Body of pancreas (tissue), 4 donors: ENCODE measurements at places on chromosomes 1 and 21. TPM values are rescaled to one million over a fixed set of nuclear protein-coding genes. Genes with fewer than 3 reads are reported as not detected.

DNA sequence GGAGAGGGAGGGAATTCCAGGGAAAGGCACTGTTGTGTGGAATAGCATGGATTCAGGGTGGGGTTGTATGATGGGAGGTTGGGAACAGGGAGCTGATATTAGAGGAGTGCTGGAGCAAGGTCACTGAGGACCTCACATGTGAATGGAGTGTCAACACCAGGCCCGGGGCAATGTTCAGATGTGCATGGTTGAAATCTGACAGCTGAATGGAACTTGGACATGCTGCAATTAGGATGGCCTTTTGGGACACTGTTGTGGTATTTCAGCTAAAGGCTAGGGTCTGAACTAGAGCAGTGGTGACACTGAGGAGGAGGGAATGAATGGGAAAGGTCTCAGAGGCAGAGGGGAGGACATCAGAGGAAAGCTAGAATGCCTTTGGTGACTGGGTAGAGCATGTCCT is 25.0 kb downstream of the ZSCAN20 start:
- no peak for DNase-seq

DNA sequence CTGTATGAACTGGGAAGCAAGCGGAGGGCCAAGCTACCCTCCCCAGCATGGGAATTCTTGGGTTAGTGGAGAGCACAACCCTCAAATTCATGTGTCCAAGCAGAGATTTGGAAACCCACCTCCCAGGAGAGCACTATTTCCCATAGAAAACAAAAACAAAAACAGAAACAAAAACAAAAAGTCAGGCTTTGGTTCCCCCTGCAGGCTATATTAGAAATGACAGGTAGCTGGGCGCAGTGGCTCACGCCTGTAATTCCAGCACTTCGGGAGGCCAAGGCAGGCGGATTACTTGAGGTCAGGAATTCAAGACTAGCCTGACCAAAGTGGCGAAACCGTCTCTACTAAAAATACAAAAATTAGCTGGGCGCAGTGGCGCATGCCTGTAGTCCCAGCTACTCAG is 10.8 kb downstream of the MINDY1 start:
- DNase-seq = peak; percentile 51

DNA sequence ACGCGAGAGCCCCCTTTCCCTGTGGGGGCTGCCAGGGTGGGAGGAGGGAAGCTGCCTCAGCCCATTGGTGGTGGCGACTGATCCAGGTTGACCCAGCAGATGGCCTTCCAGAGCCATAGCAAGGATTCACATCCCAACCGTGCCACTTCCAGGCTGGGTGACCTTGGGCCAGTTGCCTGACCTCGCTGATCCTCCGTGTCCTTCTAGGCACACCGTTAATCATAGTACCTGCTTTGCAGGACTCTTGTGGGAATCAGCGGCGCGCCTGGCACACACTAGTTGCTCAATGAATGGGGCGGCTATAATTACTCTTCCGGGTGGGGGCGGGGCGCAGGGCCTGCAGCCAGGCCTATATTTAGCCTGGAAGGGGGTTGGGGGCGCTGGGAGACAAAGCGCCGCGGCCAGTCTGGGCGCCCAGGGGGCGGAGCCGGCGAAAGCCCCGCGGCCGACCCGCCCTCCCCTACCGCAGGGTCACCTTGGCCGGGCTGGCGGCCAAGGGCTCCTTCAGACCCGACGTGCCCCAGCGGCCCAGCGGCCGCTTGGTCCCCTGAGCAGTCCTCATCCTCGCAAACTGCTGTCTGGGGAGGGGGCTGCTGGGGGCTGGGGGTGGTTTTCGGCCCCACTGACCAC is 5.1 kb downstream of the HSPB7 start:
- peak; percentile 86 for DNase-seq

DNA sequence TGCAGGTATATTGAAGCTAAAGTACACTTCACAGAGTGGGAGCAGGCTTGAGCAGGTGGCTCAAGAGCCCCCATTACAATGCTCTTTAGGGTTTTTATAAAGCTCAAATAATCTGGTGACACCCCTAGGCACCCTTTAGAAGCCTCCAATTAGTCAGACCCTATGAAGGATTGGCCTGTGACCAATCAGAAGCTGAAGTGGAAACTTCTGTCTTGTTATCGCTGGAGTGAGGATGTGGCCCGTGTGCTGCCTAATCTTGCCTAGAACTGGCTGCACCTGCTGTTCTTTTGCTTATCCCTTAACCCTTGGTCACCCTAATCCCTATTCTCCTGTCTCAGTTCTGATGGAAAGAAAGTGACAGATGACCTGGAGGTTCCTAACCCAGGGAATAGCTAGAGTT is 70.8 kb upstream of the ABCG1 start:
- DNase-seq = no peak

GRCh38 chr1:30197639-30198450 is 525.5 kb downstream of the MATN1 start:
- no peak for DNase-seq

- DNase-seq = no peak
Observed at GRCh38 chr21:40173816-40174215, 306.6 kb downstream of the PCP4 start.

DNA sequence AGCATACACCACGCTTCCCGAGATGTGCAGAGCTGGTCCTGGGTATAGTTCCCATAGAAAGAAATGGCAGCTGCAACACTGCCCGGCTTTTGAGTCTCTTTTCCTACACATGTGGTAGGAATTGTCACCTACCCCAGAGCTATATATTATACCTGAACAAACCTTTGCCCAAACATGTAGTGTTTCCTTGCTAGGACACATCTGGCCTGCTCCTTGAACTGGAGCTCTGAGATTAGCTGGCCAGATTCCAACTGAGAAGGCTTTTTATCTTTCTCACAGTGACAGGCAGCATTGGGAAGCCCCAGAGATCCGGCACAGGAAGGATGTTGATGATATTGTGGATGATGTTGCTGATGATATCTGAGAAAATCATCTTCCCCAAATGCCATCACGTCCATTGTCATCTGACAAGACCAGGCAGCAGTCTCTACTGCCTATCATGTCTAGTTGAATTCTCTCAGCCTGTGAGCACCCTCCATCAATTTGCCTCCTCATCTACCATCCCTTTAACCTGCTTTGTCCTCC is 115.0 kb upstream of the SMYD2 start:
- no peak for DNase-seq

DNA sequence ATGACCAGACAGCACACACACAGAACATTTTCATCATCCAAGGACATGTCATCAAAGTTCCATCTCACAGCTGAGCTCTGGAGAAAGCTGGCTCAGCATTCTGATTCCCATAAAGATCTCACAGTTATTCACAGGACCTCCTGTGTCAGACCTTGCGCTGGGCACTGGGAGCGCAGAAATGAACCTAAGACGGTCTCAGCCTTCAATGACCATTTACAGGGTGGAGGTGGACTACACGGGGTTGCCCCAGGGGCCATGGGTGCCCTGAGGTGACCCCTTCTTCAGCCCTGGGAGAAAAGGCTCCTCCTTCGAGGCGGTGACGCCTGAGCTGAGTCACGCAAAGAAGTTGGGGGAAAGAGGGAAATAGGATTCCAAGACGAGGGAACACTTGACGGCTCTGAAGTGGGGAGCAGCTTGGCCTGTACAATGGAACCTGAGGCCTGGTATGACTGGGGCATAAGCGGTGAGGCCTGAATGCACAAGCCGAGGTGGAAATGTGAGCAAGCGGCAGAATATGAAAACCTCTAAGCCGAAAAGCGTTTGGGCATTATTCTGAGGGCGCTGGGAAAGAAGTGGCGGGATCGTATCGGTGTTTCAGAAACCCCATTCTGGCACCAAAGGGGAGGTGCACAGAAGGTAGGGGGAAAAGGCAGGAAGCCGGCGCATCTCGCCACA is 797 bp downstream of the CC2D1B start:
- DNase-seq = peak; percentile 56

GRCh38 chr21:45408271-45408791 is 3.4 kb downstream of the COL18A1 start:
- no peak for DNase-seq

DNA sequence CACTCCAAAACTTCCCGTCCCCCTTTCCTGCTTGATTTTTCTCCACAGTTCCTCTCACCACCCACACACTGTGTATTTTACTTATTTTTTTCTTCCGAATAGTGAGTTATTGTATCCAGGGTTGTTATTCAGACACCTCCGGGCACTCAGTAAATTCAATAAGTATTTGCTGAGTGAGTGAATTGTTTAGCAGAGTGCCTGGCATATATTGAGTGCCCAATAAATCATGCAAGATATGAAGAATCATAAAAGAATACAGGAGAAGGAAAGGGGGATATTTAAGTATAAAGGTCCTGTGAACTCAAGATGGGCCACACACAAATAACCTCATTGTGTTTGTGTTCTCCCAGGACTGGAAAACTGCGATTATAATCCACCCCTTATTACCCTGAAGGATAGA is 139.9 kb downstream of the GALNT2 start:
- no peak for DNase-seq

DNA sequence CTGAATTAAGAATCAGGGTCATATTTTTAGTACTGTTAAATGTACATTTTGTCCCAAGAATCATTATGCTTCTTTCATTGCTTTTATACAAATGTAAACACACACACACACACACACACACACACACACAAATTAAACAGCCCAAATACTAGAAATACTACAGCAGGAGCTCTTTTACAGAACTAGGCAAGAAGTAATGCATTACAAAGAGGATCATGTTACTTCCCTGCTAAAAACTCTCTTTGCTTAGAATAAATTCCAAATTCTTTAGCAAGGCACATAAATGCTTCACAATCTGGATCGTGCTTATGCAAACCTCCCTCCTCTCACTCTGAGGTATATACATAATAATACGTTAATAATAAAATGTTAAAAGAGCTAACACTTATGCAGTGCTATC is 720.4 kb upstream of the ADGRL4 start:
- no peak for DNase-seq

- no peak for DNase-seq
Observed at GRCh38 chr1:59139396-59139795, 157.5 kb upstream of the FGGY start.

DNA sequence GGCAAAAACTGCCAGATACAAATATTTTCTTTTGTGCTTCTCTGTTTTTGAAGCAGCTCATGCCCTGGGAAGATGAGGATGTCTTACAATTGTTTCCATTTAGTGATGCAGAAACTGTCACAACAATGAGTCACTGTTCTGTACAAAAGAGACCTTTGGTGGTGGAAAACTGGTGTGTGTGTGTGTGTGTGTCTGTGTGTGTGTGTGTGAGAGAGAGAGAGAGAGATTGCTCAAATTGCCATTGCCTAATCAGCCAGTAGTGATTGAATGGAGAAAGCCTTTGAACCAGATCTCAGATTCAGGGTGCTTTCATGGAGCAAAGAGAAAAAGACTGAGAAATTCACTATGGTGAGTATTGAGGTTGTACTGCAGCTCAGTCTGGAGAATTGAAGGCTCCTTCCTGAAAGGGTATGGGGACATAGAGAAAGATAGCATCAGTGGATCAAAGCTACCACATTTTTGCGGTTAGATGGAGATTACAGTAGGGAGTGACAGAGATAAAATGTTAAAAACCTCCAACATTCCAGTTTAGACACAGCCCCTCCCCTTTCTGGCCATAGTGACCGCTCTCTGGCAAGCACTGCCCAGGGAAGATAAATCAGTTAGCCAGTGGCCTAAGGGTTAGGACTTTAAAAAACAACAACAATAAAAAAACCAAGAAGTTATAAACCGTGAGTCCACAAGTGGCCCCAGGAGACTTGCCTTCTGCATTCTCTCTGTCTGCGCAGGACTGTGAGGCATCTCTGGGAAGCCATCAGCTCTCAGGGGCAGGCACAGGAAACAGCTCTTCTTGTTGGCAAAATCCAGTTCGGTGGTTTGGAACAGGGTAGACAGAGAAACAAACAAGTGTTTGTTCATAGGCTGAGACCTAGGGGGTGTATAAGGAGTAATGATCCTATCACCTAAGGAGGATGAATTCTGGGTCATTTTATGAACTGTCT is 406.5 kb downstream of the DUSP10 start:
- DNase-seq = peak; percentile 24

DNA sequence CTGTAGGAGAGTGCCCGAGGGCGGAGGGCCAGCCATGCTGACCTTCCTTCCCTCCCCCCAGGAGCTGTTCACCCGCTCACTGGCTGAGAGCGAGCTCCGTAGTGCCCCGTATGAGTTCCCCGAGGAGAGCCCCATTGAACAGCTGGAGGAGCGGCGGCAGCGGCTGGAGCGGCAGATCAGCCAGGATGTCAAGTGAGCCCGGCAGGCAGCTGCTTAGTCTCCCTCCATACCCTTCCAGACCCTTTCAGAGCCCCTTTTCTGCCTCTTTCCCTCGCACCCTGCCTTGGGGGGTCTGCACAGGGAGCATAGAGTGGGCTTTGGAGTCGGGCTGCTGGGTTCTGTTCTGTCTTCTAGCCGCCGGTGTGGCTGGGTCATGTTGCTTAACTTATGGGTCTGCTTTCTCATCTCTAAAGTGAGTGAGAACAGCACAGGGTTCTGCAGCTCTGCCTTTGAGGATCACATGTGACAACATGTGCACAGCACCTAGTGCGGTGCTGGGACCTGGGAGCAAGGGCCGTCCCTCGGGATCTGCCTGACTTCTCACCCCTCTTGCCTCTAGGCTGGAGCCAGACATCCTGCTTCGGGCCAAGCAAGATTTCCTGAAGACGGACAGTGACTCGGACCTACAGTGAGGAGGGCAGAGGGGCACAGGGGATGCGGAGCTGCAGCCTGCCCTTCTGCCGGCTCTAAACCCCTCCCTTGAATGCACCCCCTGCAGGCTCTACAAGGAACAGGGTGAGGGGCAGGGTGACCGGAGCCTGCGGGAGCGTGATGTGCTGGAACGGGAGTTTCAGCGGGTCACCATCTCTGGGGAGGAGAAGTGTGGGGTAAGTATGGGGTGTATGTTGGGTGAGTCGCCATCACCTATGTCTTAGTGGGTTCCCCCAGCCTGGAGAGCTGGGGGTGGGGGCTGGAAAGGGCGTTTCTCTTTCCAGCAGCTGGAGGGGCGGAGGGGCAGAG is 6.2 kb downstream of the AMPD2 start:
- DNase-seq = no peak

- DNase-seq = no peak
Observed at GRCh38 chr21:36610201-36610600, 88.7 kb upstream of the SIM2 start.

DNA sequence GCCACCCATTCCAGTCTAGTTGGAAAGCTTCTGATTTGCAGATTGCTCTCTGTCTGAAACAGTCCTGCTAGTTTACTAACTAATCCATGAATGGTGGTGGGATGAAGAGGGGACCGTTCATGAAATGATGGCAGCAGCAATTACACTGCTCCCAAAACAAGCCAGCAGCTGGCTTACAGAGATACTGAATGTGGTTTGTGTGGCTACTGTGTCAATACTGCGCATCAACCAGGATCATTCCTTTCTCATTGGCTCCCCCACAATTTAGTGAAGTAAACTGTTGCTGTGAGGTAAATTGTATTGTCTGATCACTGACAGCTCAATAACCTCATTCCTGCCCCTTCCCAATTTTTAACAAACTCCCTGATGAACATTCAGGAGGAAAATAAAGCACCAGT is 191.3 kb upstream of the LMO4 start:
- DNase-seq = no peak

GRCh38 chr1:74427681-74428080 is 84.7 kb downstream of the LRRC53 start:
- no peak for DNase-seq

- no peak for DNase-seq
Observed at GRCh38 chr1:231162970-231163829, 1.3 kb downstream of the TRIM67 start.

RPE65 gene
- total RNA-seq = not detected

OR6N1 gene
- not detected for total RNA-seq

TMEM201 gene
- 12.5 TPM for total RNA-seq

HENMT1 gene
- total RNA-seq = 1.3 TPM

B3GALT5 gene
- 5.6 TPM for total RNA-seq

LINGO4 gene
- 0.66 TPM for total RNA-seq

CFAP74 gene
- under 0.01 TPM for total RNA-seq

SMPDL3B gene
- total RNA-seq = 18.8 TPM

CCDC24 gene
- 21.1 TPM for total RNA-seq

BARHL2 gene
- not detected for total RNA-seq

SLC1A7 gene
- total RNA-seq = not detected
